ENCODE measurements at places on chromosomes 5 and 9.

GRCh38 chr5:72353046-72353445 lies 32.9 kb downstream of the PTCD2 start:
- peak; percentile 98 for DNase-seq

GRCh38 chr5:149175346-149176105 lies 34.2 kb downstream of the ABLIM3 start:
- DNase-seq = peak; percentile 43

DNA sequence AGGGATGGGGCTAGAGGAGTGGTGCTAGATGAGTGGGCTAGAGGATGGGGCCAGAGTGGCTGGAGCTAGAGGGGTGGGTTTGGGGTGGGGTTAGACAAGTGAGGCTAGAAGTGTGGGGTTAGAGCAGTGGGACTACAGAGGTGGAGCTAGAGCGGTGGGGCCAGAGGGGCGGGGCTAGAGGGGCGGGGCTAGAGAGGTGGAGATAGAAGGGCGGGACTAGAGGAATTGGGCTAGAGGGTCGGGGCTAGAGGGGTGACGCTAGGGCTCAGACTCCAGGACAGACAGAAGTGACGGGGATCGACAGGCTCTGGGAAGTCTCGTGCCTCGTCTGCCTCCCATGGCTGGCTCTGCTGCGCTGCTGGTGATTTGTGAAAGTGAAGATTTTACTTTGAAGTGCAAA lies 31.0 kb upstream of the TENT4A start:
- DNase-seq = no peak

GRCh38 chr9:71767163-71767775 lies 1.0 kb downstream of the CEMIP2 start:
- no peak for DNase-seq

GRCh38 chr9:80197661-80198060 lies 625.9 kb downstream of the TLE4 start:
- DNase-seq = peak; percentile 20

DNA sequence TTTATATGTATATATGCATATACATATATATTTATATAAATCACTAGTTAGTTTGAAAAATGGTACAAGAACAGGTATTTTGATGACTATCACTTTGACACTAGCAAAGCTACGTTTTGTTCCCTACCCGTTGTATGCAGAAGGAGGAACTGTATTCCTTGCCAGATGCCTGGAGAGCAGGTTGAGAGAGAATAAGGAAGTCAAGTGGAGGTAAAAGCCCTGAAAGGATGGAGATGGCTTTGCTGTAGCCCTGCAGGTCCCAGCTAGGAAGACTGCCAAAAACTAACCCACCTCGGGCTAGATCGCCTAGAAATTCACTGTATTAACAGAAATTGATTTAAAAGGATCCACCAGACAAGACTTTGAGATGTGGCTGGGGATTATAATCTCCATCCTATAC lies 229.3 kb downstream of the RFX3 start:
- no peak for DNase-seq

GRCh38 chr9:95726756-95727155 lies 148.7 kb upstream of the ERCC6L2 start:
- DNase-seq = peak; percentile 68

GRCh38 chr9:109604781-109605180 lies 106.7 kb upstream of the PTPN3 start:
- peak; percentile 6 for DNase-seq

DNA sequence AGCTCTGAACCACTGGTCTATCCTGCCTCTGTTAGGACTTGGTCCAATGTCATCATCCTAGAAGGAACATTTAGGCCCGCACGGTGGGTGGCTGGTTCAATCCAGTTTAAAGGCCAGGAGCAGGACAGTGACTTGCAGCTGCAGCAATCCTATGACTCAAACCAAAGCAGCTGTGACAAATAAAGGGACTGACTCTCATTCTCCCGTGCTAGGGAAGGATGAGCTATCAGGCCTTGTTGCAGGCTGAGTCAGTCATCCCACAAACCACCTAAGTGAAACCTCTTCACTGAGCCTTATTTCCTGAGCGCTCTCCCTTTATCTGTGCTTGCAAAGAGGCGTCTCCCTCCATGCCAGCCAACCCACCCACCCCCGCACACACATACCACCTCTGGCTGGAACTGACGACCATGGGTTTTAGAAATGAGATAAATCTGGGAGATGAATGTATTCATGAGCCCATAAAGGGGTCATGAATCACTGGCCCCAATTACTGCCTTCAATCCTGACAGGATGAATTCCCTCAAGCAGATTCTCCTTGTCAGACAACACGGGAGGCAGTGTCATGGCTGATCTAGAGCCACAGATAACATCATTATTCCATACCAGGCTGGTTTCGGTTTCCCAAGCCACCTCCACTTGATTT lies 93.4 kb downstream of the KCNIP1 start:
- peak; percentile 95 for DNase-seq
